NCI-H774 (cell line): ENCODE measurements at places on chromosomes 2 and 18.

DNA sequence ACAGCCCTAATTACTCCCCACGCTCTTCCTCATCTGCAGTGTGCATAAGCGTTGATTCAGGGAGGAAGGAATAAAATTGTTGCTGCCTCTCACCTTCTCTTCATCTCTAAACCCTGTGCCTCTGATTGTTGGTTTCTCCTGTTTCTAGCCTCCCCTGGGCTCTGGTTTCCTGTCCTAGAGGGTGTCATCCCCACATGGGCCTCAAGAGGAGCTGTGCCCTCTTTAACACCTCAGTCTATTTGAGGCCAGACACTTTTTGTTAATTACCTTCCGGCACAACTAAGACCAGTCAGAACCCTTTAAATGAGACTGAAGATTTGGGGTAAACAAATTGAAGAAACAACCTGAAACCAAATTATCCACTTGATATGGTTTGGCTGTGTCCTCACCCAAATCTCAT is 9.7 kb downstream of the CTAGE1 start:
- DNase-seq: no peak

DNA sequence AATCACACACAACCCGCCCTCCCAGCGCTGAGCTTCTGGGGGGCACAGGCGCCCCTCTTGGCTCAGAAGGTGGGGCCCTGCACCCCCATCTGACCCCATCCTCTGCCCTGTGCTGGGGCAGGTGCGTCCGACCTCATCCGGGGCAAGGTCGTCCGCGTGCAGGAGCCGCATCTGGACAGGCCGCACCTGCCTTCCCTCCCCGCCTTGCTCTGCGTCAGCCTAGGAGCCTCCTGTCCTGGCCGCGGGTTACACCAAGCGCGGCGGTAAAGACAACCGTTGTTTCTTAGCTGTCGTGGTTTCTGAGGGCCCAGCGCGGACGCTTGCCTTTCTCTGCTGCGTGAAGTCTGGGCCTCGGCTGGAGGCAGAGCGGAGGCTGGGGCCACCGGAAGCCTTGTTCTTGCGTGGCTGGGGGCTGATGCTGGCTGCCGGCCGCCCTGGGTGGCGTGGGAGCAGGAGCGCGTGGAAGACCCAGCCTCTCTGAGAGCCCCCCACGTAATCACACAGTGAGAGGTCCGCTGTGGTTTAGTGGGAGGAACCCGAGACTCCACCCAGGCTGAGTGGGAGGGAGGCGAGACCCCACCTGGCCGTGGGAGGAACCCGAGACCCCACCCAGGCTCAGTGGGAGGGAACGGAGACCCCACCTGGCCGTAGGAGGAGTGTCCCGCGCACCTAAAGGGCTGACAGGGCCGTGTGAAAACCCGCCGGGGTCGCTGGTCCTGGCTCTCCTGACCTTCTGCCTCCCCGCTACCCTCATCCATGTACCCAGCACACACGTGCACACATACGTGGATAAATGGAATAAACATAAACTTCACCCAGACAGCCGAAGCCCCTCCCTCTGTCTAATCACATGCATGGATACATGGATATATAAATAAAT is 51.8 kb downstream of the KCNG2 start:
- no peak for DNase-seq

- DNase-seq: no peak
These were observed 592.3 kb upstream of the ID2 start for GRCh38 chr2:8089596-8089995.

DNA sequence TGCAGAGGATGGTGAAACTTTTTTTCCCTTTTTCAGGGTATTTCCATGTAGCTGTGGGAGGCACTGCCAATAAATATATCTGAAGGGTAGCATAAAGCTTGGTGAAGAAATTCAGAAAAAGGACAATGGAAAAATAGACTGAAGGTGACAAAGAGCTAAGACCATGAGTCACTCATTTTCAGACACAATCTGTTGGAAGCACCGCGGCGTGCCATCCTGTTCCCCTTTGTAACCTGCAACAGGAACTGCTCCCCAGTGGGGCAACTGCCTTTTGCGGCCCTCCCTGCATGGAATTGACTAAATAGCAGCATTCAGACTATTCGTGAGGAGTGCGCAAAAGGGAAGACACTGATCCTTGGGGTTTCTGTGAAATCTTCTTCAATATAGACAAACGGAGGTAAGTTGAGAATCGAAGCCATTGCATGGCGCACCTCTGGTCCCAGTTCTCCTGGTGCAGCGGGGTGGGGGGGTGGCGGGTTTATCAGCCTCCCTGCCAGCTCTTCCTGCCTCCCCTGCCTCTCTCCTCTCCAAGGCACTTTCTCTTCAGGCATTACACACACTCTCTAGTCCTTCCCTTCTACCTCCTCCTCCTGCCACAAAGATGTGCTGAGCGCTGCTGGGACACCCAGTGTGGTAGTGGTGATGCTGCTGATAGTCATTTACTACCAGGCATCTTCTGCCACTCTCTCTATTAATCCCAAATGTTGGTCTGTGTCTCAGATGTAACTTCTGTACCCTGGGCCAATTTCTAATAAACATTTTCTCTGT is 126.2 kb upstream of the TMEM200C start:
- DNase-seq: no peak

- DNase-seq: no peak
These were observed 14.6 kb upstream of the MCM6 start for GRCh38 chr2:135890835-135891234.

GRCh38 chr2:133848111-133848649 is 279.9 kb upstream of the NCKAP5 start:
- no peak for DNase-seq

- no peak for DNase-seq
These were observed 360.2 kb downstream of the SETBP1 start for GRCh38 chr18:45040879-45041278.
